ENCODE measurements at places on chromosomes 5 and 9.

DNA sequence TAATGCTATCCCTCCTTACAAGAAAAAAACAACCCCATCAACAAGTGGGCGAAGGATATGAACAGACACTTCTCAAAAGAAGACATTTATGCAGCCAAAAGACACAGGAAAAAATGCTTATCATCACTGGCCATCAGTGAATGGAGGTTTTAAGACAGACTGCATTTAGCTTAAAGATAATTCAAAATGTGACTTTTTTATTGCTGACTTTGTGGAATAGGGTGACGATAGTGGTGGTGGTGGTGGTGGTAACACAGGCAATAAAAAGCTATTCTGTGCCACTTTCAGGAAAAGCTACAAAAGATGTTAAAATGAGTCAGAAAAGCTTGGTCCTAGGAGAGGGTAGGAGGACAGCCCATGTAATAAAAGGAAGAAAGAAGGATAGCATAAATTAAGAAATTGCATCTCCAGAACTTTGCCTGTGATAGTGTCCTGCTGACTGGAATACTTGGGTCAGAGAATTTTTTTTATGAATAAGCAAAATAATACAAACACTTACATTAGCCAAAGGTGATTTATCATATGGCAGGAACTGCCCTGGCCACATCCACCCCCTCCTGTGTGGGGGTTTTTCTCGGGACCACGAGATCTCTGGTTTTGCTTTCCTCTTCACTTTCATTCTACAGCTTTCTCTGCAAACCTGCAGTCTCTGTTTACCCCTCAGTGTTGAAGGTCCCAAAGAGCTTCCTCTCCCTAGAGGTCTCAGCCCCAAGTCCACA lies 186.7 kb downstream of the DRD1 start:
- no peak for DNase-seq

GRCh38 chr9:106286249-106286648 lies 576.7 kb upstream of the ZNF462 start:
- DNase-seq, result peak; percentile 29

DNA sequence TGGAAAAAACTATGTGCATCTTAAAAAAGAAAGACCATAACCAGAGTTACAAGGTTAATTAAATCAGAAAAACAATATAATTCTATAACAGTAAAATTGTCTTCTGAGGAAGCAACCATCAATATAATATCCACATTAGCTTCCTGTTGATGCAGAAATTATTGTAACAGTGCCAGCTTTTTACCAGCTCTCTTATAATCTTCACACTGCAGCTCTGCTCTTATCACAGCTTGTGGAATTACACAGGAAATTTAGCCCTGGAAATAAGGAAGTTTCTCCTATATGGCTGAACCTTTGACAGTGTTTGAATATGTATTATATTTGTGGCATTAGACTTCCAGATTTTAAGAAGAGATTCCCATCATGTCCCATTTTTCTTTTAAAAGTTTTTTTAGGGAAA lies 49.1 kb upstream of the TEK start:
- DNase-seq, result peak; percentile 50

DNA sequence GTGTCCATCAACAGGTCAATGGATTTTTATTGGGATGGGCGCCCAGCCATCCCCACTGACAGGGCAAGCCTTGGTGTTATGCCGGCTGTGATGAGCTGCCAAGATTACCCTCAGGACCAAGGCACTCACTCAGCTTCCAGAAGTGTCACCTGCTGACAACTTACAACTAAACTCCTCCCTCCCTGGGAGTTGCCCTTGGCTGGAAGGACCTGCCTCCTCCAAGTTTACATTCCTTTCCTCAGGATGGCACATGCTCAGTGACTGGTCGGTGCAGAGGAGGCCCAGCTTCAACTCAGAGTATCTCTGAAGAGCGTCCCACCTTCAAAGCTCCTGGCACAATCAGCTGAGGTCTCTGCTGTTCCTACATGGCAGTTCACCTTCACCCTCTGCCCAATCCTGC lies 52.5 kb upstream of the ZBTB43 start:
- DNase-seq, result no peak

GRCh38 chr9:101691657-101692056 lies 46.8 kb downstream of the GRIN3A start:
- no peak for DNase-seq

GRCh38 chr5:126053630-126054029 lies 369.6 kb upstream of the GRAMD2B start:
- DNase-seq, result no peak

GRCh38 chr9:130518943-130519799 lies 60.2 kb upstream of the FUBP3 start:
- DNase-seq, result no peak

DNA sequence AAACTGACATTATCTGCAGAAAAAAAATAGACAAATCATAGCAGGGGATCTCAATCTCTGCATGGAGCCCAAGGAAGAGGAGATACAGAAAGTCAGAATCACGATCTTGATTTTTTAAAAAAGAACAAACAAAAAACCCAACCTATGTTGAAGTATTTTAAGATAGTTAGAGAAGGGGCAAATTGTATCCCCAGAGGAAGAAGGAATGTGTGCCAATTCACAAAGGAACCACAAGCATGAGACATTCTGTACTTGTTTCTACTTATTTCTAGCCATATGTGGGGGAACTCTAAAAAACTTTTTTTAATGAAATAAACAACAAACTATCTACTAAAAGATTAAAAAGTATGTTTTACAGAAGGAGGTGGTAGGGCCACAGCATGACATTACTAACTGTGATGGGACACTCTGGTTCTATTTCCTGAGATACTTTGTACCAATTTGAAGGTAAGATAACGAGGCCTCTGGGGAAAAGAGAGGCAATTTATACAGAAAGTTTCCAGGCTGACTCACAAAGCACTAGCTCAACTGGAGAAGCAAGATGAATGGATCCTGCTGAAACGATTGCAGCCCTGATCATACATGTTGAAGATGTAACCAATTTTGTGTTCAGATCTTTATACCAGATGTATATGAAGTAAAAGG lies 22.5 kb downstream of the RANBP3L start:
- no peak for DNase-seq

DNA sequence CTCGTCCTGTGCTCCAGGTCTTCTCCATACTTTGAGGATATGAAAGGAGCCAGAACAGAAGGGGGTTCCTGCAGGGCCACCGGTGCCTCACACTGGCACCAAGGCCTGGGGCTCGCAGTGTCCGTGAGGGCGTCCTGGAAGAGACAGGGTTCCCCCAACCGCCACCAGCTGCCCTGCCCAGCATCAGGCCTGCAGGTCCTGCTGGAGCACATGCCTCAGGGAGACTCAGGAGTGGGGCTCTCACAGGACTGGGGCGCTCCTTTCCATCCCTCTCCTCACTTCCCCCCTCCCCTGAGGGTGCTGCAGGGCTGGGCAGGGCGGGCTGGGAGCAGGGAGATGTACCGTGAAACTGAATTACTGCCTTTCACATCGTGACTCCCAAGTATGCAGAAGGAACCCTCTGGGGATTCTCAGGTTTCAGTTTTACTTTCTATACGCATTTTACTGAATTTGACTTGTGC lies 31.7 kb downstream of the CEP72 start:
- DNase-seq, result no peak

- no peak for DNase-seq
These were observed 389.1 kb upstream of the WWC1 start for GRCh38 chr5:167902298-167902697.
